ENCODE measurements at places on chromosomes 13 and 19.

GRCh38 chr13:75628801-75629200 lies 7.3 kb upstream of the LMO7 start:
- no peak for DNase-seq

DNA sequence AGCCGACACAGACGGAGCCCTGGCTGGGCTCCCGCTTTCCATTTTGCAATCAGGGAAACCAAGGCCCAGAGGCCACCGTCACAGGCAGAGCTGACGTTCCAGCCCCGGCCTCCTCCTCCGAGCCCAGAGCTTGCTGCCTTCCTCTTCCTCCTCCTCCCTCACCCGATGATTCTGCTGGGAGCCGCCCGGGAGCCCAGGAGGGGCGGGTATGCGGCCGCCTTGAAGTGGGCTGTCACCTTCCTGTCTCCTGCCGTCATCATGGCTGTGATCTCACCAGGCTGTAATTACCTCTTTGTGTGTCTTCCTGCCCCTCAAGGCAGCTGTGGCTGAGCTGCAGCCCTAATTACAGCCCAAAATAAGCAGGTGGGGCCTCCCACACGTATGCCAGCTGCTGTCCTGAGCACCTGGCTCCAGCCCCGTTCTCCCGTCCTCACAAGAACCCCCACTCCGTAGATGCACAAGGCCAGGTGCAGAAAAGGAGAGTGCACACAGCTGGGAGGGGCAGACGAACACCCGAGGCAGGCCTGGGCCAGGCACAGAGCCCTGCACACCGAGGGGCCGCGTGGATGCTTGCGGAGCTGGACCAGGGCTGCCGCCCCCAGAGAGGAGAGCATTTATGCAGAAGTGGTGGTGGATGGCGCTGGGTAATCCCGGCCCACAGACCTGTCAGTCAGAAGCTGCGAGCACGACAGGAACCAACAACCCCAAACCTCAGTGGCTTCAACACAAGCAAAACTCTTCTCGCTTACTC lies 4.0 kb downstream of the TPGS1 start:
- peak; percentile 41 for DNase-seq

DNA sequence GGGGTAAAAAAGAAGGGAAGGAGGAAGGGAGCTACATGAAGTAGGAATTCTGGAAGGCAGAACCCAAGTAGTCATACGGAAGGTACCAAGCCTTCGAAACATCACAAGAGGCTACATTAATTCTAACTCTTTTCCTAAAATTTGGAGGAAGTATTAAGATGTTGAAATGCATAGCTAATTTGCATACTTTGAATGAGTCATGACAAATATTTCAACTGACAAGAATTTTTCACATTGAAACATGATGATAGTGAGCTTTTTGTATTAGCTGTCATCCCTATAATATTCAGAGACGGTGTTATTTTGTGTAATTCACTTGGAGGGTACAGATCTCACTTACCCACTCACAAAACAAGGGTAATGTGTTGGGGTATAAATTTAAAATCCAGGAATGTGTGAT lies 9.1 kb upstream of the ACOD1 start:
- DNase-seq = no peak

DNA sequence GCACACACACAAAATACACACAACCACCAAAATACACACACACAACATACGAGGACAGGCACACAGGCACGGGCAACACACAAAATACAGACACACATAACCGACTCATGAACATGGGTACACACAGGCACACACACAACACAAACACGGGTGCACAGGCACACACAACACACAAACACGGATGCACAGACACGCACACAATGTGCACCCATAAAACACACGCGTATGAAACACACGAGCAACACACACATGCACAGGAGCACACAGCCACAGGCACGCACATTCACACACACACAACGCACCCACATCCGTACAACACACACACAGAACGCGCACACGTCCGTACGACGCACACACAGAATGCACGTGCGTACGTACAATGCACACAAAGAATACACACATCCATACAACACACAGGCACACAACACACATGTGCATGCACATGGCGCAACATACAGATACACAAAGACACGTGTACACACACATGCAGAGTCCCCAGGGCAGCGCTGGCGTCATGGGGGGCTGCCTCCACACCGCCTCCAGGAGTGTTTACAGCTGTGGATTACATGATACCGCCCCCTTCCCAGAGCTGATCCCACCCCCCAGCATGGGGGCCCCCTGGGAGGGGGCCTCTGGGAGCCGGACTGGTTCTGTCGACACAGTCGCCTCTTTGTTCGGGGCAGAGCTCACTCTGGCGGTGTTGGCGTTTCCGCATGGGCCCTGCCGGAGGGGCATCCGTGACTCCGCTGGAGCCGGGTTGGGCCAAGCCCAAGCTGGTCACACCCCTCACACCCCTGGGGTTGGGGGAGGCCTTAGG lies 2.9 kb downstream of the SBNO2 start:
- DNase-seq = no peak

- no peak for DNase-seq
These were observed 174.3 kb downstream of the IRS2 start for GRCh38 chr13:109611912-109612691.

GRCh38 chr19:57813919-57814504 lies 701 bp downstream of the ZNF552 start:
- DNase-seq = no peak

GRCh38 chr19:5676772-5677105 lies 3.6 kb downstream of the MICOS13 start:
- no peak for DNase-seq

DNA sequence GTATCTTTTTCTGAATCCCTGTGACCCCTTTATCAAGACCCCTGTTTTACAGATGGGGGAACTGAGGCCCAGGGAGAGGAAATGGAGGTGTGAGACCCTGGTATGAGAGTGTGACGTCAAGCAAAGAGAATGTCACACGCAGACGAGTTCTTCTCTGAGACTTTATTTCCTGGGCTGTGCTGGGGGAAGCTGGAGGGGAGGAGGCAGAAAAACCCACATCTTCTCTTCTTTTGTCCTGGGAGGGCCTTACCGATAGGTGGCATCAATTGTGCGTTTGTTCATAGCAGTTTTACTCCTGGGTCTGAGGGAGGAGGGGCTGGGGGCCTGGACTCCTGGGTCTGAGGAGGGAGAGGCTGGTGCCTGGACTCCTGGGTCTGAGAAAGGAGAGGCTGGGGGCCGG lies 4.9 kb upstream of the KLK15 start:
- no peak for DNase-seq

All from mucosa of gallbladder (tissue), 1 donor.